Ovary (tissue), 10 donors: ENCODE measurements at places on chromosomes 7 and 10. TPM values are rescaled to one million over a fixed set of nuclear protein-coding genes. Genes with fewer than 3 reads are reported as not detected.
A peak's percentile ranks its signal among the peaks of the same experiment; 100 is the strongest.

The GRID1 gene
- 6.2 TPM for total RNA-seq

The HOGA1 gene
- total RNA-seq, result 0.23 TPM

The PTEN gene
- total RNA-seq, result 127 TPM

- H3K4me3 ChIP-seq, result no peak overlapping the region
- H3K36me3 ChIP-seq, result no peaks in the 10 kb centered on the region
- H3K4me1 ChIP-seq, result no peaks in the 10 kb centered on the region
- no peaks in the 10 kb centered on the region for H3K27me3 ChIP-seq
- H3K27ac ChIP-seq, result no peak overlapping the region
Measured at GRCh38 chr10:14749070-14749809, 25.5 kb downstream of the FAM107B start.

DNA sequence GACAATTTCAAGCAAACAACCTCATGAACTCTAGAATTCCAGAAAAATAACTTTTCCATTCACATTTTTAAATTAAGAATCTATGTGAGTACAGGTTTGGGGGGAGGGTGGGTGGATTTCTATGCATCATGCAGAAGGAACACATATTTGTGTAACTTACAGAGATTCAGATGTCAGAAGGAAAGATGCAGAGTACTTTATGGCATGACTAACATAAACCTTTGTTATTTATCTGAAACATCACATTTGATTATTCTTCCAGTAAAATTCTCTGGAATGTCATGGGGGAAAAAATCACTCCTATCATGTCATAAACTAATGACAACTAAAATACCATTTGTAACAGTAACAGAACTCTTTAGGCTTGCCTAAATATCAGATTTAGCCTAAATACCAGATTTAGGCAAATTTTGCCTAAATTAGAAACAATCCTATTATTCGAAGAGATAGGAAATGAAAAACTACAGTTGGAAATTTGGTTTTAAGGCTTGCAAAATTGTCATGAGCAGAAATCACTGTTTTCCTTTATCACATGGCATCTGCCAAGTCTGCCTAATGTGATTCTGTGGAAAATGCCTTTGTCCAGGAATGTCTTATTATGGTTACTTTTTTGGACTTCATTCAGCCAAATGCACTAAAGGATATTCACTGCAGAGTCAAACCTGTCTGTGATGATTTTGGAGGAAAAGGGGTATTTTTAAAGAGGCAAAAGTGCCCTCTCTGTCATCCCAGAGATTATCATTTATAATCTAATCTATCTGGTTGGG lies 527.7 kb upstream of the CELF2 start:
- H3K27ac ChIP-seq, result no peak overlapping the region
- H3K4me1 ChIP-seq, result peaks cover 3% of the 10 kb centered on the region
- no peaks in the 10 kb centered on the region for H3K27me3 ChIP-seq
- H3K4me3 ChIP-seq, result no peak overlapping the region
- DNase-seq, result no peak

The LEP gene
- total RNA-seq, result 0.15 TPM

The ZNF398 gene
- total RNA-seq, result 20.6 TPM

GRCh38 chr10:33234831-33235237 lies 99.6 kb downstream of the NRP1 start:
- H3K4me1 ChIP-seq, result peaks cover 19% of the 10 kb centered on the region
- H3K27me3 ChIP-seq, result no peaks in the 10 kb centered on the region
- no peak for DNase-seq

DNA sequence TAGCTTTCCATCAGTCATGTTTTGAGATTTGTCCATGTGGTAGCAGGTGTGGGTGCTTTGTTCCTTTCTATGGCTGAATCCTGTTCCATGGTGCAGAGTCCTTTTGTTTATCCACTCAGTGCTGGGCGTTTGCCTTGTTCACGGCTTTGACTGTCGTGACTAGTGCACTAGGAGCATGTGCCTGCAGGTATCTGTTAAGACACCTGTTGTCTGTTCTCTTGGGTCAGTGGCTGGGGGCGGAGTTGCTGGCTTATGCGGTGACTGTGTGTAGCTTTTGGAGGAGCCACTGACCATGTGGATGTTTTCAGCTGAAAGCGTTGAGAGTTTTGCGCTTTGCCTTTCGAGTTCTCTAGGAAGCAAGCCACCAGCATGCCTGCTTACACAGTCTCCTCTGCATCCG lies 573.1 kb upstream of the FOXK1 start:
- no peaks in the 10 kb centered on the region for H3K36me3 ChIP-seq
- no peak overlapping the region for H3K4me3 ChIP-seq
- no peak for DNase-seq
- no peaks in the 10 kb centered on the region for H3K27me3 ChIP-seq

The SRRM3 gene
- 4.8 TPM for total RNA-seq

The FOXI2 gene
- 0.61 TPM for total RNA-seq

The FAM25G gene
- total RNA-seq, result not detected

DNA sequence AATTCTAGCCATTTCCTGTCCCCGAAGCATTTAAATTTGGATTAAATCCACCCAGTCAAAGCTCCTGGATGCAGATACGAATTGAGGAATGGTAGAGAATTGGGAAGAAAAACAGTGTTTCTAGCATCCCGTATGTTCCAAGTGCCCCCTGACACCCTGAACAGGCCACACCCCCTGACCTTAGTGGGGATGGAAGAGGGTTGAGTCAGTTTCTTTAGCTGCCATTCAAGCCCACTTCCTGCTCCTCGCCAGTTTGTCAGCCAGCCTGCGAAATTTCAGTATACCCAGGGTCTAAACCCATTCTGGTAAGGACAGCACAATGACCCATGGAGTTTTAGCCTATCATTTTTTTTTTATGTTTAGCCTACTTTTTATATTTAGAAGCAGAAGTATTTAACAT lies 101.1 kb downstream of the PKD1L1 start:
- no peak overlapping the region for H3K4me3 ChIP-seq
- no peaks in the 10 kb centered on the region for H3K27me3 ChIP-seq
- no peak overlapping the region for H3K27ac ChIP-seq
- no peaks in the 10 kb centered on the region for H3K4me1 ChIP-seq
- no peaks in the 10 kb centered on the region for H3K36me3 ChIP-seq

- H3K4me1 ChIP-seq, result no peaks in the 10 kb centered on the region
- H3K27ac ChIP-seq, result no peak overlapping the region
- H3K4me3 ChIP-seq, result no peak overlapping the region
- DNase-seq, result no peak
- no peaks in the 10 kb centered on the region for H3K27me3 ChIP-seq
Measured at GRCh38 chr7:117087639-117088396, 134.5 kb downstream of the ST7 start.

- H3K36me3 ChIP-seq, result no peaks in the 10 kb centered on the region
- DNase-seq, result no peak
- H3K27me3 ChIP-seq, result no peaks in the 10 kb centered on the region
- H3K4me3 ChIP-seq, result no peak overlapping the region
Measured at GRCh38 chr10:107056182-107056581, 108.3 kb downstream of the SORCS1 start.

DNA sequence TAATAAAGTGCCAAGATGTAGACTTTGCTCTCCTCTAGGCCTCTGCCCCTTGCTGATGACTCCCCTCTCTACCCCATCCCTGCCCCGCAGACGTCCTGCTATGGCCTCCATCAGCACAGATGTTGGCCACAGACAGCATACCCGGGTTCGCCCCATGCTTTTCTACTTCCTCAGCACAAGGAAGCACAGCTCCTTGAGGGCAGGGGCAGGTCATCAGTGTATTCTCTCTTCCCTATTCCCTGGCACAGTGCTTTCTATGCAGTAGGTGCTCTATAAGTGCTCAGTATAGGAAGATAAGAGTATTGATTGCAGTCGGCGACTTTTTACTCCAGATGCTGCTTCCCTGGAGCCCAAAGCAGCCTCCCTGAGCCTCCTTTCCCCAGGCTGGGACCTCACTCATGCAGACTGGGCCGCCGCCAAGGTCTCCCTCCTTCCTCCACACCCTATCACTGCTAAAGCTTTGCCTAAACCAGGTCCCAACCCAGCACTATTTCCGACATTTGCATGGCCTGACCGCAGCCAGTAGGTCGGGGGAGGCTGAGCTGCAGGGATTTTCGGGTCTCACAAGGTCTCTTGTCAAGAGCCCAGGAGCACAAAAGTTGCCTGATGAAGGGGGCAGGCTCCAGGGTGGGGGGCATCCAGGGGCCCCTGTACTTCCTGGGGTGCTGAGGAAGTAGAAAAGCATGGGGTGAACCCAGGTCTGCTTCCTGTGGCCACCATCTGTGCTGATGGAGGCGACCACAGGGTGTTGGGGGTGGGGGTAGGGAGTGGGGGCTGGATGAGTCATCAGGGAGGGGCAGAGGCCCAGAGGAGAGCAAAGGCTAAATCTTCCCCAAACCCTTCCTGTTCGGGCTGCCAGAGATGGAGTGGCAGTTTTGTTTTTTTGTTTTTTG lies 8.0 kb downstream of the CALHM3 start:
- no peak overlapping the region for H3K27ac ChIP-seq
- H3K4me3 ChIP-seq, result no peak overlapping the region
- H3K36me3 ChIP-seq, result no peaks in the 10 kb centered on the region
- no peak for DNase-seq
- no peaks in the 10 kb centered on the region for H3K27me3 ChIP-seq

GRCh38 chr10:132446661-132447445 lies 49.9 kb downstream of the PWWP2B start:
- H3K27me3 ChIP-seq, result no peaks in the 10 kb centered on the region
- peaks cover 6% of the 10 kb centered on the region for H3K4me1 ChIP-seq
- DNase-seq, result peak; percentile 67
- H3K27ac ChIP-seq, result peak overlapping the region; percentile 54
- H3K36me3 ChIP-seq, result no peaks in the 10 kb centered on the region
- H3K4me3 ChIP-seq, result no peak overlapping the region

The GRID2IP gene
- total RNA-seq, result 0.40 TPM

The PRKRIP1 gene
- total RNA-seq, result 17.4 TPM

- no peak overlapping the region for H3K4me3 ChIP-seq
- no peak overlapping the region for H3K27ac ChIP-seq
- H3K27me3 ChIP-seq, result no peaks in the 10 kb centered on the region
- no peak for DNase-seq
- H3K36me3 ChIP-seq, result no peaks in the 10 kb centered on the region
- H3K4me1 ChIP-seq, result peaks cover 3% of the 10 kb centered on the region
Measured at GRCh38 chr7:43114458-43114780, 2.0 kb downstream of the HECW1 start.

DNA sequence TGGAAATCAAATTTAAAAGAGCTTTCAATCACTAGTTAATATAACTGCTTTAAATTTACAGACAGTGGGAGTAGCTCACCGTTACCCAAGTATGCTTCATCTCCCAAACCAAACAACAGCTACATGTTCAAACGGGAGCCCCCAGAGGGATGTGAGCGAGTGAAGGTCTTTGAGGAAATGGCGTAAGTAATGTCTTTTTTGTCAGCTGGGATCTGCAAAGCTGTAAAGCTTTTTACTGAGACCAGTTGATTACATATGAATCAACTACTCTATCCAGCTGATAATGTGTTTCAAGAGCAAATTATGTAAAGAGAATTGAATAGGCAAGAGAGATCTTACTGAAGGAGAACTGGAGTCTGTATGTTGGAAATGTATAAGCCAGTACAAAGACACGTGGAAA lies 116.2 kb downstream of the GLCCI1 start:
- peaks cover 4% of the 10 kb centered on the region for H3K36me3 ChIP-seq
- H3K27ac ChIP-seq, result no peak overlapping the region
- no peaks in the 10 kb centered on the region for H3K27me3 ChIP-seq
- H3K4me3 ChIP-seq, result no peak overlapping the region
- no peak for DNase-seq
- no peaks in the 10 kb centered on the region for H3K4me1 ChIP-seq

DNA sequence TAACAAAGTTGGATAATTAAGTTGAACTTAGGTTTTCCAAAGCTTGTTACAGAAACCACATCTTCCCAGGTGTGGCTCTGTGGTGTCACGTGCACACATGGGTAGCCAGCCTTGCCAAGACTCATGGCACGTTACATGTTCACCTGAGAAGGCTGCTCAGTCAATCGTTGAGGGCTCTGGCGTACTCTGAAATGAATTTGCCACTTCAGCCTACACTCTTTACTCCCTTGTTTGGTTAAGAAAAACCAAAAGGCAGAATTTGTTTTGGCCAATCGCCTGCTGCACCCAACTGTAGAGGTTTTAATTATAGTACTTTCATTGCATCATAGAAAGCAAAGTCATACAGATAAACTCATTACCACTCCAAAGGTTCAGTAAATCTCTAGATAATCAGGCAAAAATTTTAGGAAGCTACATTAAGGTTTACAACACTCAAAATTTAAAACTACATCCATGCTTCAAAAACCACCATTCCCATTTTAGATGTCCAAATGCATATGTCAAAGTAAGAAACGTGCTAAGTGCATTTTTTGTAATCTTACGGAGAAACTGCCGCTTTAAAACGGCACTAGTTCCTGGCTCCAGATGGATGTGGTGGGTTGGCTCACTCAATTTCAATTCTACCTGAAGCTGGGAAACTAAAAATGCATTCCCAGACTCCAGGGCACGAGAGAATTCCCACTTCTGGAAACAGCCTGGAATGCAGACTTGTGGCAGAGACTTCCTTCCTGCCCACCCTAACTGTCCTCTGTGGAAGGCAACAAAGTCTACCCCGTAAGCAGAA lies 88.4 kb downstream of the DIP2C start:
- H3K27ac ChIP-seq, result no peak overlapping the region
- no peaks in the 10 kb centered on the region for H3K27me3 ChIP-seq
- H3K4me1 ChIP-seq, result peaks cover 8% of the 10 kb centered on the region
- no peak overlapping the region for H3K4me3 ChIP-seq

The TMEM176B gene
- 108 TPM for total RNA-seq

GRCh38 chr10:71397296-71398212 lies 834 bp downstream of the CDH23 start:
- H3K36me3 ChIP-seq, result no peaks in the 10 kb centered on the region
- peaks cover 7% of the 10 kb centered on the region for H3K4me1 ChIP-seq
- peak overlapping the region; percentile 83 for H3K27ac ChIP-seq
- peak; percentile 48 for DNase-seq
- H3K4me3 ChIP-seq, result peak overlapping the region; percentile 63
- H3K27me3 ChIP-seq, result no peaks in the 10 kb centered on the region

The VSTM4 gene
- total RNA-seq, result 42.9 TPM

DNA sequence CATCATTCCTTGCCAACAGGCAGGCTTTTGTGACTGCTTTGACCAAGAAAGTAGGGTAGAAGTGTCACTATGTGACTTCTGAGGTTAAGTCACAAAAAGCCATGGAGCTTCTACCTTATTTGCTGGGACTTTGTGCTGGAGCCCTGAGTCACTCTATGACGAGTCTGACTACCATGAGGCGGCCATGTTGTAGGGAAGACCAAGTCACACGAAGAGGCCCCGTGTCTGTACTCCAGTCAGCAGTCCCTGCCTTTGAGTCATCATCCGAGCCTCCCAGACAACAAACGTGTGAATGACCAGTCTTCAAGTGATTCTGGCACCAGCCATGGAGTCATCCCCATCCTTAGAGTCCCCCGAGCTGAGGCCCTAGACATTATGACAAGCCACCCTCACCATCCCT lies 3.5 kb upstream of the MYL10 start:
- no peak overlapping the region for H3K27ac ChIP-seq
- H3K36me3 ChIP-seq, result no peaks in the 10 kb centered on the region
- DNase-seq, result no peak
- no peaks in the 10 kb centered on the region for H3K4me1 ChIP-seq
